ENCODE measurements at places on chromosomes 1 and 21.

DNA sequence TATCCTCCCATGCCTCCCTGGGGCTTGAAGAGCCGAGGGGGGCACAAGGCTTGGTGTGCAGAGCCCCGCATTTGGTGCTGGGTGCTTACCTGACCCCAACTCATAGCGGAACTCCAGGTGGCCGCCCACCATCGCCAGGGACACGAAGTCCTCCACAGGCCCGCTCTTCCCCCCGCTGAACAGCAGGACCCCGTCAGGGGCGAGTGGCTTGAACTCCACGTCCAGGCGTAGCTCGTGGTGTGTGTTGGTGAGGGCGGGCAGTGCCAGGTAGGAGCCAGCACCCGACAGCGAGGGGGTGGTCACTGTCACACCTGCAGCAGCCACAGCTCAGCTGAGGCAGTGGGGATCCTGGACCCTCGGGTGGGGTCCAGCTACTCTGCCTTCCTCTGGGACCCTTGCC, 17.2 kb downstream of the LDLRAD2 start:
- no peak for DNase-seq

GRCh38 chr1:26555550-26555981, 26.0 kb downstream of the RPS6KA1 start:
- no peak for DNase-seq

- no peak for DNase-seq
These were observed 293.3 kb upstream of the NR5A2 start for GRCh38 chr1:199734186-199734585.

GRCh38 chr1:41622859-41623732, 138.6 kb upstream of the EDN2 start:
- DNase-seq = no peak

DNA sequence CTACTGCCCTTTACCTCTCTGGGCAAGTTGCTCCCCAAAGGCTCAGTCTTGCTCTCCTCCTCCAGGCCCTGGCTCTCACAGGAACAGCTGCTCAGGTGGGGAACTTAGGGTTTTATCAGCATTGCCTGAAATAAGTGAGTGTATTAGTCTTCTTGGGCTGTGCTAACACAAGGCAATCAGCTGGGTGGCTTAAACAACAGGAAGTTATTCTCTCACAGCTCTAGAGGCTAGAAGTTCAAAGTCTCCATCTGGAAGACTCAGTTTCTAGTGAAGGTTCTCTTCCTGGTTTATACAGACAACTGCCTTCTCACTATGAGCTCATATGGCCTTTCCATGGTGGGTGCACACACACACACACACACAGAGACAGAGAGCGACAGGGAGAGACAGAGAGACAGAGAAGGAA, 2.8 kb upstream of the CD1C start:
- no peak for DNase-seq

GRCh38 chr1:29259802-29260441, 23.6 kb downstream of the PTPRU start:
- DNase-seq = no peak

GRCh38 chr1:53326598-53327181, 1.2 kb downstream of the LRP8 start:
- peak; percentile 65 for DNase-seq

GRCh38 chr21:29092102-29092959, 18.9 kb upstream of the CCT8 start:
- no peak for DNase-seq

Measured in stimulated activated CD4-positive, alpha-beta T cell treated with anti-CD3 and anti-CD28 coated beads, Interleukin-12 subunit alpha, Interleukin-12 subunit beta, amount 100 ng/mL, for 48 hours (primary cell).